ENCODE measurements at places on chromosomes 3 and 15.
A peak's percentile ranks its signal among the peaks of the same experiment; 100 is the strongest.

GRCh38 chr3:18284716-18285115 lies 140.4 kb downstream of the SATB1 start:
- DNase-seq: no peak

GRCh38 chr3:146280864-146281263 lies 30.0 kb upstream of the PLSCR4 start:
- peak; percentile 16 for DNase-seq

- DNase-seq: no peak
Measured at GRCh38 chr3:127698286-127698685, 25.5 kb downstream of the ABTB1 start.

DNA sequence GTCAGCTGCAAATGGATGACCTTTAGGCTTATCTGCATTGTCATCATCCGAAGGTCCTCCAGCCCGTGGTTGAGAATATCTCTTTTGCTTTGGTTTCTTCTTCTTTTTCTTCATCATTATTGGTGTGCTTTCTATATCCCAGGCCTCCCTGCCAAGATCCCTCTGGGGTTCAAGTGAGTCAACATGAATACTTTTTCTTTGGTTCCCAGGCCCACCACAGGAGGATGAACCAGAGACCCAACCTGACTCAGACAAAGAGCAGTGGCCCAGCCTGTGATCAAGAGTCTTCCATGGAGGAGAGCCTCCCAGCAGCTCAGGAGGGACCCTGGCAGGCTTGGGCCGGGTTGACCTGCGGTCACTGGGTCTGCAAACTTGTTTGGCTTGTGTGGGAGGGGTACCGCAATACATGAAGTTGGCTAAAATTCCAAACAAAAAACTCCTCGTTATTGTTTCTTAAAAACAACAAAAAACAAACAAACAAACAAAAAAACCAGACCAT lies 104.2 kb downstream of the MAP4 start:
- DNase-seq: no peak

- no peak for DNase-seq
Measured at GRCh38 chr15:100671858-100672543, 69.6 kb downstream of the ASB7 start.

DNA sequence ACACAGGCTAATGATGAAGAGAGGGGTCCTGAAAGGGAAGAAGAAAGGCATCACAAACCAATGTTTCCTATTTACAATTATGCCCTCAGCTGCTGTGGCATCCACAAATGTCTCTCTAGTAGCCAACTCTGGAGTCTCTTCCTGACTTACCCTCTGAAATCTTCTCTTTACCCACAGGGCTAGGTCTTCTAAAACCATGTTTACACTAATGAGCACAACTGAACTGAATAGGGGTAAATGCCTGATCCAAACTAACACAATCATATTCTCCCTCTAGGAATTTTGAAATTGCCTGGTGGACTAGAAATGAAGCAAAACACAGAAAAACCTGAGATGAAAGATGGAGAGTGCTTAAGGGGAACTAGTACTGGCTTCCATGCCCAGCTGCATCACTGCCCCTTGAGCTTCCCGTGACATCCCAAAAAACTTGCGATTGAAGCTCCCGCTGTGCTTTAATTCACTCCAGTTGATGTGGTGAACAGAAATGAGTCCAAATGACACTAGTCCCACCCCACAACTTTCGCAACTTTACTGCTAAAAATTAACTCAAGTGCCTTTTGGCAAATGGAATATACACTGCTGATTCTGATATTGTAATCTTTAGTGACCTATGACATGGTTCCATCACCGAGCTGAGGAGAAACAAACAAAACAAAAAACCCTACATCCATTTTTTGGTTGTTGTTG lies 32.8 kb downstream of the CFAP20DC start:
- DNase-seq: no peak

GRCh38 chr3:149473357-149474249 lies 894 bp upstream of the TM4SF4 start:
- DNase-seq: peak; percentile 81

DNA sequence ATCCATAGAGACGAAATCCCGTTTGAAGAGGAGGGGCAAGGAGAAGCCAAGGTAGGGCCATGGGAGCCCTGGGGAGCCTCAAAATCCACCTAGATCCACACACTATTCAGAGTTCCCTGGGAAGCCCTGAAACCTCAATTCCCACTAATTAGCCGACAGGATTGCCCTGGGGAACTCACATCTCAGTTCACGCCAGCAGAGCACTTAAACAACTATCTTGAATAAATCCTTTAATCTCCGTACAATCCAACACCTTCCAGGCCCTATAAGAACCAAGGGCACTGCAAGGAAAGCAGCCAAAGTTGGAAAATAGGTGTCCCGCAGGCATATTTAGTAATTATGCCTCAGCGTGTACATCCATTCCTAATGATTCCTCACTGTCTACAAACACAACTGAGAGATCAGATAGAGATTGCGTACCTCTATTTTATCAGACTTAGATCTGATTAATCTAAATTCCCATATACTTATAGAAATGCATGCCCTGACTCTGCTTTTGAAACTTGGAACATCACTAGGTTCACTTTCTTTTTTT lies 25.6 kb upstream of the EIF4A2 start:
- no peak for DNase-seq

GRCh38 chr15:96599268-96599667 lies 268.8 kb downstream of the NR2F2 start:
- DNase-seq: no peak

- no peak for DNase-seq
Measured at GRCh38 chr3:176247191-176247590, 950.1 kb downstream of the TBL1XR1 start.

DNA sequence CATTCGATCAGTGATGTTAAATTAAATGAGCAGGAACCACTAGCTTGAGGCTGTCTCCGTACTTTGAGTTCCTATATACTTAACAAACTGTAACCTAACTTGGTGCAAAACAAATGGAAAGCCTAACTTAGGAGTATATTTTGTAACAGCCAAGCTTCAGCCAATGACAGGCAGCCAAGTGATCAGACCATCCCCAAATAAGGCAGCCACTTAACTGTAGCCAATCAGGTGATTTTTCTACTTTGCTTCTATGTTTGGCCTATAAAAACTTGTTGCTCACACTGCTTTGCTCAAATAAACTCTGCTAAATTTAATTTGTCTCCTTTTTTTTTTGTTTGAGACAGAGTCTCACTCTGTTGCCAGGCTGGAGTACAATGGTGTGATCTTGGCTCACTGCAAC lies 19.3 kb upstream of the ZNF770 start:
- DNase-seq: no peak

GRCh38 chr15:90101130-90101968 lies 919 bp downstream of the IDH2 start:
- no peak for DNase-seq

GRCh38 chr15:79406210-79406609 lies 25.9 kb upstream of the MINAR1 start:
- no peak for DNase-seq

DNA sequence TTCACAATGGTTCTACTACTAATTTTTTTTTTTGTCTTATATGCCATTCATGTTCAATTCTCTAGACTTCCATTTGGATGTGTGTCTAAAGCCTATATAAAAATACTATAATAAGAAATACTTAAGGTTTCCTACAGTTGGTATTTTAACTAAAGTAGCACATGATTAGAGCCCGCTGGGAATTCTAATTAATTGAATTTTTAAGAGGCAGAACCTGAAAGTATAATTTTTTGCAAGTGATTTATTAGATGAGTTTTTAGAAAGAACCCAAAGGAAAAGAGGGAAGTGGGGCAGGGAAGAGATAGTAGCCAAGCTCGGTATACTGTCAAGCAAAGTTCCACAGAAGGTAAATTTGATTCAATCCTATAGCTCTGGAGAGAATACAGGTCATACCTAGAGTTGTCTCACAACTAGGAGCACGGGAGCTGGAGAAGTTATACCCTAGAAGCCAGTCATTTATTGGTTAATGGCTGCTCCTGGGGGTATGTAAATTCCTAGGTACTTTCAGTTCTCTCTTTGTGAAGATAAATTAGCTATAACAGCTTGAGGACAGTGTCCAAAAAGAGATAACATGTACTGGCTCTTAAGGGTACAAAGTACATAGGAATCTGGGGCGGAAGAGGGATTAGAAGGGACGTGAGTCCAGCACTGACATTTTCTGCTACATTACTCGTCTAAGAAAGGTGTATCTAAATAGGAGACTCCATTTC lies 225.6 kb downstream of the CNTN6 start:
- DNase-seq: no peak

GRCh38 chr3:45100981-45101407 lies 45.2 kb downstream of the CDCP1 start:
- DNase-seq: no peak

DNA sequence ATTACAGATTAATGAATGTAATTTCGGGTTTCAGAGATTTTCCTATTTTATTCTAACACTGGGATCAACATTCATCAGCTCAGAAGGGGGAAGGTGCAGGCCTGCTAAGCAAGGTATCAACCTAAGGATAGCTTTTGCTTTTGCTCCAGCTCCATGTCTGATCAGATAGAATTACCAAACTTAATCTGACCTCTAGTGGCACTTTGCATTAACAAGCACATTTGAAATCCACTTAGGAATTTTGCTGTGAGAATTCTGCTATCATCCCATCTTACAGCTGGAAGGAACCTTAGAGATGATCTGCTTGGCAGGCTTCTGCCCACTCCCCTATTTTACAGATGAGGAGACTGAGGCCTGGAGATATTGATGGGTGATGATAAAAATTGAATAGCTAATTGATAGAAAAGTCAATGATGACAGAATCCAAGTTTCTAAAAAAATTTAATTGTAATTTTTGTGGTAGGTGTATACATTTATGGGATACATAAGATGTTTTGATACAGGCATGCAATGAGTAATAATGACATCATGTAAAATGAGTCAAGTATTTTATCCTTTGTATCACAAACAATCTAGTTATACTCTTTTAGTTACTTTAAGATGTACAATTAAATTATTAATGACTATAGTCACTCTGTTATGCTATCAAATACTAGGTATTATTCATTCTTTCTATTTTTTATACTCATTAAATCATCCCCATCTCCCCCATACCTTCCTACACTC lies 209.2 kb upstream of the ZPLD1 start:
- peak; percentile 61 for DNase-seq

GRCh38 chr15:39013262-39013661 lies 448.6 kb upstream of the RASGRP1 start:
- no peak for DNase-seq

DNA sequence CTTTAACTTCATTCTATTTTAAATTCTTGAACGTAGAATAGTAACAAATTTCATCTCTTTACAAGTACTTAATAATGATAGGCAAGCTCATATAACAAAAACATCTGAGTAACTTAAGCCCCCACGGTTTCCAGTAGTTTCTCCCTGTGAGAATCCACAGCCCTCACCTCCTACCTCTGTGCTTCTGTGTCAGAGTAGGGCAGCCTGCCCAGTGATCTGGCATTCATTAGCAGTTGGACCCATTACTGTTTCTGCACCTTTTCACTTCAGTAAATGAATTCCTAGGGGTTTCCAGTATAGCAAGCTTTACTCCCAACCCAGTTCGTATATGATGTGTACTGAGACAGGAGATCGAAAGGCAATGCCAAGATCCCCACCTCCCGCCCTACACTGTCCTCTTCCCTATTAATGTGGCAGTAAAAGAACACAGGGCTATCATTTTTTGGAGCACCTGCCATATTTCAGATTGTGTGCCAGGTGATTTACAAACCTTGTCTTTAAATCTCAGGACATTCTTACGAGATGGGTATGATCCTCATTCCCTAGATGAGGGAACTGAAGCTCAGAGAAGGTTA lies 40.8 kb downstream of the EIF2AK4 start:
- DNase-seq: no peak

DNA sequence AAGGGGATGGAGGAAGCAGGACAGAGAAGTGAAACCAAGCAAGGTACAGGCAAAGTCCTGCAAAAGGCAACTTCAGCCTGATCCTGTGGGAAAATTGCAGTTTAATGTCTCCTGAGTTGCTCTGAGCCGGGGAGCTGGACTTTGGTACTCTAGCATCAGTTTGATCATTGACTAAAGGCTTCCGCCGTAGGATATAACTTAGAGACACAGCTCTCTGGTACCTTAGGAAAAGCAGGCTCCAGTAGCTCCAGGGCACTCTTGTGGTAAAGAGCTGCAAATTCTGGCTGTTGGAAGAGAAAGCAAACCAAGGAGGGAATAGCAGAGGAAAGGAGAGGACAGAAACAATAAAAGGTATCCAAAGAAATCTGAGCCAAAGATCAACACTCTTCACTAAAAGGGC lies 521.1 kb downstream of the PLOD2 start:
- no peak for DNase-seq

- DNase-seq: no peak
Measured at GRCh38 chr3:133756716-133757694, 10.8 kb downstream of the TF start.

GRCh38 chr15:38035701-38036100 lies 101.3 kb downstream of the TMCO5A start:
- no peak for DNase-seq

GRCh38 chr3:144045766-144046165 lies 74.1 kb downstream of the DIPK2A start:
- no peak for DNase-seq

DNA sequence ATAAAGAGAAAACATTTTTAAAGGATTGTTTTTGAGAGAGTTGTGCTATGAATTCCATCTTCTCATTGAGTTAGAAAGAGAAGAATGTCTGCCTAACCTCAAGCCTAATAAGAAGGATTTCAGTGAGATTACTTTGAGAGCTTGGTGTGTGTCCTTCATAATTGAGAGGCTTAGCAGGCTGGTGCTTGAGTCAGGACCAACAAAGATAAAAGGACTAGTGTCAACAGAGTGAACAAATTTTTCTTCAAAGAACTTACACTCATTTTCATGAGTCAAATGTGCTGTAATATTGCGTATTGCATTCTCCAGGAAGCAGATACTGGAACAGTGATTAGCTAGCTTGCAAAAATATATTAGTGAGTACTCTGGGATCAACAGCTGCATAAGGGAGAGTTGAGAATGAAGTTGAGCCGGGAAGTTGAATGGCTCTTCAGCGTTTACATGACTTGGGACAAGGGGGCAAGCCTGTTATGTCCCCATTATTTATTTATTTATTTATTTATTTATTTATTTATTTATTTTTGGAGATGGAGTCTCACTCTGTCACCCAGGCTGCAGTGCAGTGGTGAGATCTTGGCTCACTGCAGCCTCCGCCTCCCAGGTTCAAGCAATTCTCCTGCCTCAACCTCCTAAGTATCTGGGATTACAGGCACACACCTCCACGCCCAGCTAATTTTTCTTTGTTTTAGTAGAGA lies 37.5 kb upstream of the SLITRK3 start:
- DNase-seq: peak; percentile 4

DNA sequence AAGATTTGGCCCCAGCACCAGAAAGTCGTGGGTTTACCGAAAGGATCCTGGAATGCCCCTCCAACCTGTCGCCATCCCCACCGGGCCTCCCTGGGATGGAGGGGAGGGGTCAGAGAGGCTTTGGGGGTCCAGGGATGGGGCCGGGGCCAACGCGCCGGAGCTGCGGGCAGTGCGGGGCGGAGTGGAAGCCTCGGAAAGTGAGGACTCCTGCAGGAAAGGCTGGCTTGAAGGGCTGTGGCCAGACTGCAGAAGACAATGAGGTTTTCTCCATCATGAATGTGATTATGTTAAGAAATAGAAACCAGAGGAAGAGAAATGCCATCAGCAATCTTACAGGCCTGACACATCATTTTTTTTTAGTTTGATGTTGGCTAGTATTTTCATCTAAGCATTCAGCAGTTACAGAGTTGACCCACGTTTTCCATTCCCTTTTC lies 738 bp downstream of the YEATS2 start:
- DNase-seq: peak; percentile 30

- DNase-seq: peak; percentile 16
Measured at GRCh38 chr3:112531358-112531781, 30.4 kb downstream of the ATG3 start.

GRCh38 chr3:157807280-157807679 lies 298.9 kb downstream of the SHOX2 start:
- no peak for DNase-seq

- DNase-seq: peak; percentile 2
Measured at GRCh38 chr3:197564097-197564843, 8.5 kb upstream of the BDH1 start.

All from astrocyte (in vitro differentiated cells and primary cell).